Activated CD8-positive, alpha-beta memory T cell treated with anti-CD3 and anti-CD28 coated beads for 1 hour (primary cell): ENCODE measurements at places on chromosomes 6 and 20.

DNA sequence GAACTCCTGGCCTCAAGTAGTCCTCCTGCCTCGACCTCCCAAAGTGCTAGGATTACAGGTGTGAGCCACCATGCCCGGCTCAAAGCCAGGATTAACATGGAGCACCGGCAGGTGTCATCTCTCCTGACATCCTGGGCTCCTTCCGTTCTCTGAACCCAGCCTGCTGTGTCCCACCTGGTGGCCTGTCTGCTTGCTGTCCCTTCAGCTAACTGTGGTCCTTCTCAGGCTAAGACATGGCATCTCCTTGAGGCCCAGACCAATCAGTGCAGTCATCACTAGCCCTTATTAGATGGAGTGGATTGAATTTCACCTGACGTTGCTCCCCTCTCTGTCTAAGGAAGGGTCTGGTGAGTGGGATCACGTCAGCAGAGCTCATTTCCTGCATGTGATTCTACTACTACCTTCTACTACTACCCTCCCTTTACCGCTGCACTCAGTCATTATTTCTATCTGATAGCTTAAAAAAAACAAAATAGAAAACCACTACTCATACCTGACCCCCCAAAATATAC lies 28.0 kb upstream of the SYNJ2 start:
- DNase-seq, result no peak

DNA sequence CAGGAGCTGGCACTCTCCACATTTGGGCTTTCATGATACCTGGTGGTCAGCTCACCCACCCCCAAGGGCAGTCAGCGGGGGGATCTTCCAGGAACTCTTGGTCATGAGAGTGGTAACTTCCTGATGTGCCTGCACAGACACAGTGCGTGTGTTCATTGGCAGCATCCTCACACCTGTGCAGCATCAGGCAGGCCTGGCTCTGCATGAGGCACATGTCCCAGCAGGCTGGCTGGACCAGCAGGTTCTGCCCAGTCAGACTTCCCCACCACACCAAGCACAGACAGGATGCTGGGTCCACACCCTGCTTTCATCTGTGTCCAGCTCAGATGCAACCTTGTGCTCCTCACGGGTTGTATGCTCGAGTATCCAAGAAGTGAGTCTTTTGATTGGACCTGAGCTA lies 15.7 kb upstream of the UNC93A start:
- DNase-seq, result no peak

GRCh38 chr6:99662616-99663015 lies 56.0 kb downstream of the PRDM13 start:
- no peak for DNase-seq

- no peak for DNase-seq
These were observed 19.0 kb upstream of the ASIP start for GRCh38 chr20:34222208-34222607.

DNA sequence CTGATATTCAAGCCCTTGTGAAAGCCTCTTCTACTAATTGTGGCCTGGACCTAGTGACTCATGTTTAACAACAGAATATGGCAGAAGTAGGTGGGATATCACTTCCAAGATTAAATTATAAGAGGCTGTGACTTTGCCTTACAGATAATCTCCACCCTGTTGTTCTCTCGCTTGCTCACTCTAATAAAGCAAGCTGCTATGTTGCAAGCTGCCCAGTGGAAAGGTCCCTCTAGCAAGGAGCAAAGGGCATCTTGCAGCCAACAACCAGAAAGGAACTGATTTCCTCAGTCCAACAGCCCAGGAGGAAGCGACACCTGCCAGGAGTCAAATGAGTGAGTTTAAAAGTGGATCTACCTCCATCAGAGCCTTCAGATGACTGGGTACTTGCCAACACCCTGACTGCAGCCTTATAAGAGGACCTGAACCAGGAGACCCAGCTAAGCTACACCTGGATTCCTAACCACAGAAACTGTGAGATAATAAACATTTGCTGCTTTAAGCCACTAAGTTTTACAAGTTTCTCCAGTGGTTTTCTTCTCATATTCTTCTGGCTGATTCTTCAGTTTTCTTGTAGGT lies 112.6 kb downstream of the FRK start:
- DNase-seq, result no peak

GRCh38 chr6:82766476-82766875 lies 299.2 kb downstream of the UBE3D start:
- DNase-seq, result no peak

DNA sequence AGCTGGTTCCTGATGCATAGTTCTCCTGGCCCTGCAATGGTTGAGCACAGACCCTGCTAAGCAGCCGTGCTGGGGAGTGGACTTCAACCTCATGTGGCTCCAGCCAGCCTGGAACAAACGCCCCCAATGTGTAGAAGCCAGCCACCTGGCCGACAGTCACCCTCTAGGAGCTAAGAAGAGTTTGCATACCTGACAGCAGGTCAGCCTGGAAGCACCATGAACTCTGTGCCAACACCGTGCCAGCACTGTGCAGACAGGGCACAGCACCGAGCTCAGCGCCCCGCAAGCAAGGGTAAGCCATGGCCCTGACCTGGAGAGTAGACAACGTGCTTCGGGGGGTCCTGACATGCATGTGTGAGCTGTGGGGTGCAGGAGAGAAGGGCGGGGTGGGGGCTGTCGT lies 356.3 kb downstream of the ZFAND3 start:
- no peak for DNase-seq

- no peak for DNase-seq
These were observed 306.2 kb upstream of the NT5E start for GRCh38 chr6:85143676-85144075.

DNA sequence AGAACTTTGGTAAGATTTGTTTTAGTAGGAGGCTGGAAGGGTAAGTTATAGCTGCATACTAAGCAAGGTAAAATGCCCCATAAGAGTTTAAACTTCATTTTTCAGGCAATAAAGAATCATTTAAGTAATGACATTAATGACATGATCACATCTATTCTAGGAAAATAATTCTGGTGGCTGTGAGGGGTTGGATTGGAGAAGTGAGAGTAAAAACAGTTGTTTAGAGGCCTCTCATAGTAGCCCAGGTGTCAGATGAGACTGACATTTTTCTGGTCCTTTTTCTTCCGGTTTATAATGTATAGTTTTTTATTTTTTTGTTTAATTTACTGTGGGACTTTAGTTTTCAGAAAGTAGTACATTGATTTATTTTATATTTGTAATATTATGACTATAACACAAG lies 40.8 kb downstream of the ITCH start:
- DNase-seq, result no peak
